ENCODE measurements at places on chromosomes 2 and 18. TPM values are rescaled to one million over a fixed set of nuclear protein-coding genes. Genes with fewer than 3 reads are reported as not detected.
A peak's percentile ranks its signal among the peaks of the same experiment; 100 is the strongest.

- DNase-seq = peak; percentile 23
Observed at GRCh38 chr18:48868468-48869466, 82.0 kb downstream of the SMAD7 start.

GRCh38 chr2:109289504-109290222, 160.7 kb downstream of the SH3RF3 start:
- DNase-seq = no peak

- peak; percentile 69 for DNase-seq
Observed at GRCh38 chr2:221104361-221104811, 467.7 kb downstream of the EPHA4 start.

- no peak for DNase-seq
Observed at GRCh38 chr2:208266553-208266893, 468 bp downstream of the PIKFYVE start.

- DNase-seq = no peak
Observed at GRCh38 chr18:13364721-13365205, 146.2 kb downstream of the LDLRAD4 start.

DNA sequence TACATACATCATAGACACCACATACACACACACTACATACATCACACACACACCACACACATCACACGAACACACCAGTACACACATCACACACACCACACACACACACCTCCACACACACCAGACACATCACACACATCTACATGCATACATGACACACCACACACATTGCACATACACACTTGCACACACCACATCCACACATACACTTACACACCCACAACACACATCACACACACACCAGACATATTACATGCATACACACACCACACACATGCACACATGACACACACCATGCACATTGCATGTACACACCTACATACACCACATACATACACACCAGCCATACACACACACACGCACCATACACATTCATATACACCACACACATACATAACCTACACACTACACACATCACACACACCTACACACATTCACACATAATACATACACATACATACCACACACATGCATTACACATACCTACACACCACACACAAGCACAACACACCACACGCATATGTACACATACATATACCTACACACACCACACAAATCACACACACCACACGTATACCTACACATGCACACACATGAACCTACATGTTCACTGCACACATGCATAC, 156.5 kb downstream of the NDUFA10 start:
- DNase-seq = no peak

DNA sequence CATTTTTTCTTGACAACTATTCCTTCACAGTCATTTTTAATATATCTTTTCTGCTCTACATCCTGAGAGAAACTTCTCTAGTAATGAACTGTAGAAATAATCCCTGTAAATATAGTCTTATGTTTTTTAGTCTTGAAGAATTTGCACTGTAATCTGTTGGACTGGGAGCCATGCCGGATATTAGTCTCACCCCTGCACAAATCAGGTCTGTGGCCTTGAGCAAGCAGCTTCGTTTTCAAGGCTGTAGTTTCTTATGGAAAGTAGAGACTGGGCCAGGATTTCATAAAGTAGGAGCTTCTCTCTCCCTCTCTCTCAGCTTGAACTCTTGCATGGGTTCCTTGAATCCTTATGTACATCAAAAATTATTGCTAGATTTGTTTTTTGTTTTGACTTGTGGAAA, 8.7 kb downstream of the FARP2 start:
- DNase-seq = no peak

Gene TIA1
- 67.4 TPM for total RNA-seq
